ENCODE measurements at places on chromosomes 12 and 14. TPM values are rescaled to one million over a fixed set of nuclear protein-coding genes. Genes with fewer than 3 reads are reported as not detected.

GRCh38 chr12:122393817-122394216 is 28.7 kb downstream of the CLIP1 start:
- peaks cover 12% of the 10 kb centered on the region for H3K4me1 ChIP-seq
- peaks cover 5% of the 10 kb centered on the region for H3K36me3 ChIP-seq

GRCh38 chr12:108650083-108650482 is 16.4 kb upstream of the SELPLG start:
- no peak overlapping the region for H3K27ac ChIP-seq
- H3K36me3 ChIP-seq = peaks cover 19% of the 10 kb centered on the region
- no peak overlapping the region for H3K4me3 ChIP-seq
- DNase-seq = no peak
- no peaks in the 10 kb centered on the region for H3K27me3 ChIP-seq

- no peaks in the 10 kb centered on the region for H3K36me3 ChIP-seq
- no peaks in the 10 kb centered on the region for H3K4me1 ChIP-seq
- no peak for DNase-seq
- peaks cover 15% of the 10 kb centered on the region for H3K27me3 ChIP-seq
- H3K27ac ChIP-seq = no peak overlapping the region
These were observed 97.9 kb upstream of the FAR2 start for GRCh38 chr12:29051221-29051620.

- no peak for DNase-seq
- H3K27ac ChIP-seq = no peak overlapping the region
- H3K27me3 ChIP-seq = no peaks in the 10 kb centered on the region
- H3K4me3 ChIP-seq = no peak overlapping the region
- peaks cover 24% of the 10 kb centered on the region for H3K4me1 ChIP-seq
These were observed 170.6 kb downstream of the PRKCH start for GRCh38 chr14:61491876-61492434.

SUSD6 gene
- total RNA-seq = 42.9 TPM

All from activated naive CD8-positive, alpha-beta T cell treated with anti-CD3 and anti-CD28 coated beads, Interleukin-2, amount 10 ng/mL, durations not matched to agents 7 days and 5 days (primary cell).